ENCODE measurements at places on chromosomes 6 and 20.

DNA sequence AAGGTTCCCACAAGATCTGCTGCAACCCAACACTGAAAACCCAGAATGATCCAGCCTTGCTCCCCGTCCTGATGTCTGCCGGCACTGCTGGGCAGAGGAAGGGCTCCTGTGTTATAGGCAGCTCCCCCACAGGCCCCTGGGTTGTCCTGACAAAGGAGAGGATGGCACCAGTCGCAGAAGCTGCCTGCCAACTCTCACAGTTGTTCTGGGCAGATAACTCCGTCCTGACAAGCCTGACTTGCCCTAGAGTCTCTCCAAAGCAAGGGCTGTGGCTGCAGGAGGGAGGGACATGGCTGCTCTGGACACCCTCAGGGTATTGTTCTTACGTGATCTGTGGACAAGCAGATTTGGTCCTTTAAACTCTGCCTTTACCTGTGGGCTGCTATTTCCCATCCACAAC, 243.8 kb downstream of the CDH26 start:
- no peak for DNase-seq

DNA sequence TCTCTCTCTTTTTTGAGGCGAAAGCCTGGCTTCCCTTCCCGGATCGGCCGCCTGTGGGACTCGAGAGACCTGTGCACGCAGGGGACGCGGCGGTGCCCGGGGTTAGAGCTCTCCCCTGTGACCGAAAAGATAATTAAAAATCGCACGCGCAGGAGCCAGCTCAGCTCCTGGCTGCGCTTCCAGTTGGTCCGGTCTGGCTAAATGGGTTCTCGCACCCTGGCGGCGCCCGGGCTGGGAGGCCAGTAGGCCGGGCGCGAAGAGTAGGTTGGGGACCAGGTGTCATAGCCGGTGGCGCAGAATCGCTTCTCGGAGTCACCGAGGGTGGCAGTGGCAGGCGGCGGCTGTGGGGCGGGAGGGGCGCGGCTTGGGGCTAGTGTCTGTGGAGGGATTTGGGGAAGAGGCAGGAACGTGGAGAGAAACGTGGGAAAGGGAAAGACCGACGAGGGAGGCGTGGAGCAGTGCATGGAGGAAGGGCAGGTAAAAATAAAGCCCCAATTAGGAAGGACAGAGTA, 41.9 kb upstream of the SUPT3H start:
- peak; percentile 58 for DNase-seq

GRCh38 chr6:134840086-134840867, 109.6 kb downstream of the ALDH8A1 start:
- no peak for DNase-seq

GRCh38 chr6:128519132-128519930, 1.1 kb downstream of the PTPRK start:
- no peak for DNase-seq

DNA sequence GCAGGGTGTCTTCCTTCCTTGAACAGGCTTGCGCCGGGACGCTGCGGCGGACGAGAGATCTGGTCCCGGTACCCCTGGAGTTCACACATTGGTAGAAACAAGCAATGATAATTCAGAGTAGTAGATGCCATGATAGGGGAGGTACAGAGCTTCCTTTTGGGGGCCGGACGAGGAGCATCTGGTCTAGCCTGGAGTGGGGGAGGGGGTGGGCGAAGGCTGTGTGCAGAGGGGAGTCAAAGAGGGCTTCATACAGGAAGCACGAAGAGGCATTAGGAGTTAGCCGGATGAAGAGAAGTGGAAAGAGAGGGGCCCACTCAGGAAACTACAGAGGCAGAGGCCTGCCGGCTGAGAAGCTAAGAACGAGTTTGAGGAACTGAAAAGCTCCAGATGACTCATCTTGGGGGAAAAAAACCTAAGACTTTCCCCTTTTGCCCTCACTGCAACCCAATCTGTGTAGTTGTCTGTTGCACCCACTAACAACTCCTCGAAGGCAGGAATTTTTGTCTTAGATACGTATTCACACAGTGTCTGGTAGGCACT, 611 bp downstream of the CNPY3 start:
- DNase-seq = peak; percentile 65

DNA sequence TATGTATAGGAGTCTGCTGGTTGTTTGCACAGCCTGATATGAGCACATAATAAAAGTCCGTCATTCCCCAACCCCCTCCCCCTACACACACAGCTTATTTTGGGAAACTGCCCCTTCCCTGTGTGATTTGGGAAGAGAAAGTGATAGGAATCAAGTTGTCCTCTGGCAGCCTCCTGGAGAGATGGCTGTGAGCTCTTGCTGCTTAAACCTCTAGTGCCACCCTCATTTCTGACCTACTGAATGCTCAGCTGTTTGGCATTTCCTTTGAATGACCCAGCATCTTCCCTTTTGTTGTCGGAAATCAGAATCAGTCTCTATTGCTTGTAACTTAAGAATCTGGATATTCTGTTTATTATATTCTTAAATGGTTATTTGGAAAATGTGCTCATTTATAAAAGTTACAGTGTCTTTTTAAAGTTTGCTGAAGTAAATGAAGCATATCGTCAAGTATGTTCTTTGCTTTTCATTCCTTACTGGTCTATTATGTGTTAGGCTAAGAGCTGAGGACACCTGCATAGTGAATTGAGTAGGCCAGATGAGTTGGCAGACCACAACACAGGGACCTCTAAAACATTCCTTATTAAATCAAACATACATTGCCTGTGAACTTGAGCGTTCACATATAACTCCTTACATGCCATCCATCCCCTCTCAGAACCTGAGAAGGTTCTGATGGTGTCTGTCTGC, 5.5 kb downstream of the RWDD2A start:
- DNase-seq = no peak
